ENCODE measurements at places on chromosomes 16 and 17.

- DNase-seq, result no peak
These were observed 542.7 kb upstream of the PSMD7 start for GRCh38 chr16:73753931-73754330.

DNA sequence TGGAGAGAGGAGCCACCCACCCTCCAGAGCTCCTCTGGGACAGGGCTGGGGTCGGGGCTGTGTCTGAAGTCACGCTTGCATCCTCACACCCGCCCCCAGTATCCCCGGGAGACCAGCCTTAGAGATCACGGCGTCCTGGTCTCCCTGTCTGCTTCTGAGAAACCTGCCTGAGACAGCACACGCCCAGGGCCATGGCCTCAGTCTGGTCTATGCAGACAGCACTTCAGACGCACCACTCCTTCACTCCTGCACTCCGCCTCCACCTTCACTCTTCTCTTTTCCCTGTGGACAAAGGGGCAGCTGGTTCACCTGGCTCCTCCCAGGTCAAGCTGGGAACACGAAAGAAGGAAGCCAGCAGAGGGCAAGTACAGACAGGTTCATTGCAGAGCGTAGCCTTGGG is 248.0 kb upstream of the GSE1 start:
- no peak for DNase-seq

GRCh38 chr17:79800325-79801155 is 3.7 kb upstream of the CBX8 start:
- no peak for DNase-seq

DNA sequence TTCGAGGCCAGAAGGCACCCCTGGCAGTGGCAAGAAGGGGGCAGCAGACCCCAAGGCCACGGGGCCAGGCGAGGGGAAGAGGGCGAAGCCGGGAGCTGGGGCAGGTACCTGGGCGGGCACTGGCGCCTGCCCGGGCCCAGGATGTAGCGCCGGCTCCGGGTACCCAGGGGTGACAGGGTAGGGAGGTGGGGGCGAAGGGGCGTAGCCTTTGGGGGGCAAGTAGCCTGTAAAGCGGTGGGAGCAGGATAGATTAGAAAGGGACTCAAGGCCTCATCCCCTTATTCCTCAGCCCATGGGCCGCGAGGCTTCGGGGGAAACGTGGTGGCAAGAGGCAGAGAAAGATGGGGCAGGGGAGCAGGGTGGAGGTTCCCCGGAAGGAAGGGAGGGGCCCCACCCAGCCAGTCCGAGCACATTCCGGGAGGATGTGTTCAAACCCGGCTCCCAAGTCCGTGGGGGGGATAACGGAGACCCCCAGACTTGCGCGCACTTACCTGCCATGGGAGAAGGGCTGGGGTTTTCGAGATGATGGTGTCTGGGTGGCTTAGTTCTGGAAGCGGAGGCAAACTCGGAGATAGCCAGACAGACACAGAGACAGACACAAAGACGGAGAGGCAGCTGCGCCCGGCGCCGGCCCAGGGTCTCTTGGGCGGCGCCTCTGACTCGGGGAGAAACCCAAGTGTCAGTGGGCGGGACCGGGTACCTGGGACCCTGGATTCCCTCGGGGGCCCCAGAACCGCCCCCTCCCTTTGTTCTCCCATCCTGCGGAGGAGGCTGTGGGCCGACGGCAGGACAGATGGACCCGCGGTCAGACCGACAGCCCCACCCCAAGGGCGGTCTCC is 493 bp downstream of the PLSCR3 start:
- DNase-seq, result no peak

- DNase-seq, result no peak
These were observed 159.3 kb downstream of the C16orf78 start for GRCh38 chr16:49532873-49533272.

- DNase-seq, result no peak
These were observed 1736.9 kb downstream of the TP53TG3F start for GRCh38 chr16:35196313-35196712.

DNA sequence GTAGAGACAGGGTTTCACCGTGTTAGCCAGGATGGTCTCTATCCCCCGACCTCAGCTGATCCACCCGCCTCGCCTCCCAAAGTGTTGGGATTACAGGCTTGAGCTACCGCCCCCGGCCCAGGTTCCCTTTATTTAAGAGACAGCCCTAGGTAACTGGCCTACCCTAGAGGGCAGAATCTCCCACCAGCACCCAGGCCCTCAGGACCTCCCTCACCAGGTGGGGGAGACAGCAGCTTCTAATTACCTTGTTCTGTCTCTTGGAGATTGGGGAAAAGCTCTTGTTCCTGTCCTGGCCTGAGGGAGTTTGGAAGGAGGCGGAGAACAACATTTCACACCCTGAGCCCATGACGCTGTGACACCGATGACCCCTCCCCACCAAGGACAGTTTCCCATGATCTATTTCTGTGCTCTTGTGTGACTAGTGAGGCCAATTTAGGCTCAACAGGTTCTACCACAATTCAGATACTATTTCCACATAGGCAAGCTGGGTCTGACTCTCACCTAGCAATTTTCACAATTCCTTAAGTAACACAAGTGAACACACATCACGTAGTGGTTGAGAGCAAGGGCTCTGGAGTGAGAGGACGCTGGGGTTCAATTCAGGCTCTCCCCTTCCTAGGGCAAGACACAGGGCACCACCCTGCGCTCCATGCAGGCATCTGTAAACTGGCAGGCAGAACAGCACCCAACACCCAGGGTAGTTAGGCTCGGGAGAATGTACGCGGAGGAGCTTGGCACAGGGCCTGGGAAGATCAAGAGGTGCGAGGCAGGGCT is 20.4 kb downstream of the HDAC5 start:
- no peak for DNase-seq

GRCh38 chr17:48297825-48298224 is 132.2 kb downstream of the SKAP1 start:
- DNase-seq, result no peak

DNA sequence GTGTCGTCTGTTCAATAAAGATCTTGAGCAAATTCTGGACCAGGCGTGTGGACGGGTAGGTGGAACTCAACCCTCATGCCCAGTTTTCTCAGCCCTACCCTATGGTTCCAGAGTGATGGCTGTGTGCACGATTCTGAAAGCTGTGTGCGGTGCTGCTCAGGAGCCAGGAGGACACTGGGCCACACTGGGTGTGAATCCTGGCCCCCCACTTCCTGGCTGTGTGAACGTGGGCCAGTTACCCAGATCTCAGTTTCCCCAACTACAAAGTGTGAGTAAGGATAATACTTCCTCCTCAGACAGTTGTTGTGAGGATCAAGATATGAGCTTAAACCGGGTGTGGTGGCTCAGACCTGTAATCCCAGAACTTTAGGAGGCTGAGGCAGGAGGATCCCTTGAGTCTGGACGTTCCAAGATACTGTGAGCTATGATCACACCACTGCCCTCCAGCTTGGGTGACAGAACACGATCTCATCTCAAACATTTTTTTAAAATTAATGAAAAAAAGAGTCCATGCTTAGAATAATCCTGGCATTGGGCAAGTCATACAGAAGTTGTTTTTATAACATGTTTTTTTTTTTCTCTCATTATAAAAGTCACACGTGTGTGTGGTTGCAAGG is 14.7 kb upstream of the MPRIP start:
- DNase-seq, result no peak

DNA sequence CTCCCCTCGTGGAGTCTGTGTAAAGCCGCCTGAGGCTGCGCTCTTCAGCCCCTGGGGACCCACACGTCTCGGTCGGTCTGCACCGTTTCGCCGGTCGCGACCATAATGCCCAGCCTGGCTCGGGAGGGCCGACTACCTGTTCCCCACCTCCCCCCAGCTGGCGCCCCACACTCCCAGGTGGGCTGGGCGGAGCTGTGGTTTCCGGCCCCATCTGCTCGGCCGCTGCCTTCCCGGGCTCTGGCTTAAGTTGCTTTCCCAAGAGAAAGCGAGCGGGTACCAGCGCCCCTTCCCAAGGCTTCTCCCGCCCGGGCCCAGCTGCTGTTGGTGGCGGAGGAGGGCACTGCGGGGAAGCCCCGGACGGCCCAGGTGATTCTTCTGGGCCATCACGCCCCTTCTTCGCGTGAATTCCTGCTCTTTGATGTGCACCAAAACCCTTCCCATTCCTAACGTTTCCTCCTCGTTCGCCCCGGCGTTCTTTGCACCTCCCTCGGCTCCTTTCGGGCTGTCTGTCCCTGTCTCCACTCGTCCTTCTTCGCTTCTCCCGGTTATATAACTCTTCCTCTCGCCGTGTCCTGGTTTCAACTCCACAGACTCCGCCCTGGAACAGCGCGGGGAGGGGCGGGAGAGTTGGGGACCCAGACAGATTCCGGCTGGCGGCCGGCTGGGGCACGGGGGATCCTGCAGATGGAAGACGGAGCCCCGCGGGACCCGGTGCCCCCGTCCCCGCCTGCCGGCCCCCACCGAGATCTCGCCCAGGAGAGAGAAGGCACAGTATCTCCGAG is 2.0 kb downstream of the KDM6B start:
- no peak for DNase-seq

DNA sequence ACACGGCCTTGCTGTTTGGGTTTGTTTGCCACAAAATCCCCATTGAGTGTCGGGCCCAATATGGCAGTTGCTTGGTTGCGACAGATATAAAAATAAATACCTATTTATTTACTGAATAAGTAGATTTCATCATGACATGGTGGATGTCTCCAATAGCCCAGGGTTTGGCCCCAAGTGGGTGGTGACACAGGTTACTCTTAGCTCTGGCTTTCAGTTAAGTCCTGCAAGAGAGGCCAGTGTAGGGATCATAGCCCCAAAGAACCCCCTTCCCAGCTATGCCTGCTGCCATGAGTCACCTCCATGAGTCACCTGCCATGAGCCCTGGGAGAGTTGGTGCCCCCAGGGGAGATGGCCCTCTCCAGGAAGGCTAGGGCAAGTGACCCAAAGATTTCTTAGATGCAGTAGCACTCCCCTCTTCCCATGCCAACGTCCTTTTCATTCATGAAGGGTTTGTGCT is 78.7 kb upstream of the LGALS9 start:
- no peak for DNase-seq

- no peak for DNase-seq
These were observed 124.2 kb downstream of the PARN start for GRCh38 chr16:14505846-14506245.

GRCh38 chr17:18361837-18362697 is 1.3 kb downstream of the SHMT1 start:
- DNase-seq, result no peak
